ENCODE measurements at places on chromosomes 13 and 19.
A peak's percentile ranks its signal among the peaks of the same experiment; 100 is the strongest.

GRCh38 chr19:21587117-21587461 is 81.7 kb downstream of the ZNF429 start:
- no peak for DNase-seq

GRCh38 chr13:32735859-32736258 is 149.6 kb downstream of the PDS5B start:
- no peak for DNase-seq

DNA sequence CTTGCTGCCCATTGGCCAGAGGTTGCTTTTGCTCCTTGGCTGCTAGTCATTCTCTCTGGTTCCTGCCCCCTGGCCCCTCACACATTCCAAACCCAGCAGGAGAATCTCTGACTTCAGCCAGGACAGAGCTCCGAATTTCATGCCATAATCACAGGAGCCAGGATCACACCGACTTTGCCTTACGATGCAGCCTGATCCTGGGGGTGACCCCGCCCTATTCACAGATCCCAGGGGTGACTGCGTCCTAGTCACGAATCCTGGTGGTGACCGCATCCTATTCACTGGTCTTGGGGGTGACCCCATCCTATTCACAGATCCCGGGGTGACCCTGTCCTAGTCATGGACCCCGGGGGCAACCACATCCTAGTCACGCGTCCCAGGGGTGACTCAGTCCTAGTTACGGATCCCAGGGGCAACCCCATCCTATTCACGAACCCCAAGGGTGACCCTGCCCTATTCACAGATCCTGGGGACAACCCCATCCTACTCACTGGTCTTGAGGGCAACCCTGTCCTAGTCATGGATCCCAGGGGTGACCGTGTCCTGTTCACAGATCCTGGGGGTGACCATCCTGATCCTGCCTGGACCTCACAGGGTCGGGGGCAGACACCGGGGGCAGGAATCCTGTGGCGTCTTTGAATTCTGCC is 7.4 kb upstream of the TEX29 start:
- DNase-seq = no peak

- peak; percentile 75 for DNase-seq
Observed at GRCh38 chr19:10228393-10228792, 2.7 kb downstream of the S1PR2 start.

GRCh38 chr19:8585894-8586750 is 8.9 kb upstream of the MYO1F start:
- DNase-seq = no peak

DNA sequence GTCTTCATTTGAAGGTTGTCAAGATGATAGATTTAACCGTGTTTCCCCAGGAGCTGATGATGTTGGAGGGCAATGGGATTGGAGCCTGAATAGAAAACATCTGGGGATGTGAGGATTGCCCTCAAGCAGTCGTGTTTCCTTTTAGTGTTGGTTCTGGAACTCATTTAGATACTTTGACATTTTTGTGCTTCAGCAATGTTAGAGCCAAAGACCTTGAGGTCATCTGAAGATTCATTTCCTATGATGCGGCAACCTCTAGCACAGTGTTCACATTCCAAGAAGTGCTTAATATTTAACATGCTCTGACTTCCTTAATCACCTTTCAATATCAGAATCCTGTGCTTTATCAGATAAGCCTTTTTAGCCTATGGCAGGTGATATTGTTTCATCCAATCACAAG is 82.7 kb downstream of the SLC10A2 start:
- DNase-seq = no peak

Data from MV-4-11 (cell line).